ENCODE measurements at places on chromosomes 7 and 10.
A peak's percentile ranks its signal among the peaks of the same experiment; 100 is the strongest.

DNA sequence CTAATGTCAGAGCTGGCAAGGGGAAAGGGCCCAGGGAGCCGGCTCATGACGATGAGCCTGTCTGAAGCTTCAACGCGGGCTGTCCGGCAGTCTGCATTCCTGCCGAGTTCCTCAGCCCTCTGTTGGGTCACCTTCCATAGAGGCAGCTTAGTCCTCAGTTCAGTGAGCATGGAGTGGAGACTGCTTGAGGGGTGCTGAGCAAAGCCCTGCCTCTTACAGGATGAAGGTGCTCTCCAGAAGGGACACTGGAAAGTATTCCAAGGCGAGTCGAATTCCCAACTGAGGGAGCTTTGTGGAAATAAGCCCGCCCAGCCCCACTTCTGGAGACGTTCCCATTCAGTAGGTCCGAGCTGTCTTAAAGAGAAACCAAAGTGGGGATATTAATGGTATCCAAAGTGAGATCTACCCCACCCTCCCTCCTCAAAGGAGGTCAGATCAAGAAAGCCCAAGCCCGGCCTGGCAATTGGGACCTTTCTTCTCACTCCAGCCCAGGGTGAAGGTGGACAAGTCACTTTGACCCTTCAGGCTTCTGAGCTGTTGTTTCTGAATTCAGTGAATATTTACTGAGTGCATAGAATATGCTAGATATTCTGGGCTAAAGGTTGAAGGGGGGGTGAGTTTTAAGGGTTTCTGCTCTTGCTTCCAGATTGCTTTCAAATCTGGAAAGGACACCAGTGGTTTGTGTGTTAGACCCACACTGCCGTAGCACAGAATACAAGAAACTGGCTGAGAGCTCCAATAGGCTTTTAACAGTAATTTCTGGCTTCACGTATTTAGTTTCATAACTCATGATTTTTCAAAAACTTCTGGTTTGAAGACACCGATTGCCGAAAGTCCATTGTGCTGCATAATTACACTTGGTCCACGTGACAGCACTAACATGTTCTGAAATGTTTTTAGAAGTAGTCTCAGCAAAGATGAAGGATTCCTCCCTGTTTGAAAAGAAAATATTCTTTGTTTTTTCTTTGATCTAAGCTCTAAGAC lies 3.5 kb downstream of the EGFR start:
- no peak for DNase-seq

GRCh38 chr7:142263598-142264380 lies 5.9 kb upstream of the PRSS58 start:
- DNase-seq: no peak

- no peak for DNase-seq
These were observed 457.6 kb upstream of the COBL start for GRCh38 chr7:51774178-51774577.

DNA sequence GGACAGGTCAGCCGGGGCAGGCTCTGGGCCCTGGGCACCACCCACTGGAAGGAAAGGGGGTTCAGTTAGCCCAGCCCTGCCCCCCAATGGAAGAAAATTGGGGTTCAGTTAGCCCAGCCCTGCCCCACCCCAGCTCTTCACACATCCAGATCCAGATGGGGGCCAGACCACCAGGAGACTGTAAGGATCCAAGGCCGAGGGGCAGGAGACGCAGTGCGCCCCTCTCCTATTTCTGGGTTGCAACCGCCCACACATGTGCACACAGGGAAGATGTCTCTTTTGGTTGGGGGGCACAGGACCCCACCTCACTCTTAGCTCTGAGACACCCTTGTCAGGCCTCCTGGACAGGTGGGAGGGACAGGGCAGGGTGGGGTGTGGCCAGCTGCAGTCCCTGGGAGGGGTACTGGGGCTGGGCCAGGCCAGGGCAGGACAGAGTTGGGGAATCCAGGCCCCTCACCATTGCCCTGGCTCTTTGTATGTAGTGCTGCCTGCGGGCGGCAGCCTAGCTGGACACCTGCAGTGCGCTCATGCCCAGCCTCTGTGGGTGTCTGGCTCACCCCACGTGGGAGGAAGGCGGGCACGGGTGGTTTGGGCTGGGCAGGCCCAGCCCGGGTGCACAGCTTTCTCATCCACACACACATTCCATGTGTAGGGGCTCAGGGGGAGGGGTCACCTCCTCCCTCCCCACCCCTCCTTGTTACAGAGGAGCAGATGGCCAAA lies 141.2 kb downstream of the LHPP start:
- no peak for DNase-seq

GRCh38 chr10:124622866-124623536 lies 121.2 kb downstream of the FAM53B start:
- no peak for DNase-seq

GRCh38 chr10:128237710-128238109 lies 111.5 kb upstream of the MKI67 start:
- DNase-seq: no peak

- no peak for DNase-seq
These were observed 204.5 kb downstream of the GRM3 start for GRCh38 chr7:86848226-86848625.

GRCh38 chr7:12802070-12802469 lies 114.6 kb downstream of the ARL4A start:
- DNase-seq: no peak

- no peak for DNase-seq
These were observed 48.1 kb upstream of the BMS1 start for GRCh38 chr10:42734536-42734935.

DNA sequence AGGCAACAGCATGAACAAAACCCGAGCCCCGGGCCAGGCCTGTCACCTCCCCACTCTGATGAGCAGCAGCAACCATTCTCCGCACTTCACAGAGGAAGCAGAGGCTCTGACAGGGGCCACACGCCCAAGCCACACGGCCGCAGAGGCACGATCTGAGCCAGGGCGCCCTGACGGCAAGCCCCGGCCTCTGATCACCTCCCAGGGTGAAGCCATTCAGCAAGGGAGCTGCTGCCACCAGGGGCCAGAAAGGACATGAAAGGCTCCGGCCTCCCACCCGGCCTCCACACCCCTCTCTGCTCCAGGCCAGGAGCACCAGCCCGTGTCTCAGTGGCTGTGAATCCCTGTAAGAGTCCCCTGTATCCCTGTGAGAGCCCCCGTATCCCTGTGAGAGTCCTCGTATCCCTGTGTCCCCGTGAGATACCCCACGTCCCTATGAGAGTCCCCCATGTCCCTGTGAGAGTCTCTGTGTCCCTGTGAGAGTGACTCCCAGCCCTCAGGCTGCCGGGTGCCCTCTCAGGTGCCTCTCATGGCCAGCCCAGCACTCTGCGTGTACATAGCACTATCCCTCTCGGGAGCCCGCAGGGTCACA lies 187.8 kb downstream of the MAD1L1 start:
- DNase-seq: no peak

DNA sequence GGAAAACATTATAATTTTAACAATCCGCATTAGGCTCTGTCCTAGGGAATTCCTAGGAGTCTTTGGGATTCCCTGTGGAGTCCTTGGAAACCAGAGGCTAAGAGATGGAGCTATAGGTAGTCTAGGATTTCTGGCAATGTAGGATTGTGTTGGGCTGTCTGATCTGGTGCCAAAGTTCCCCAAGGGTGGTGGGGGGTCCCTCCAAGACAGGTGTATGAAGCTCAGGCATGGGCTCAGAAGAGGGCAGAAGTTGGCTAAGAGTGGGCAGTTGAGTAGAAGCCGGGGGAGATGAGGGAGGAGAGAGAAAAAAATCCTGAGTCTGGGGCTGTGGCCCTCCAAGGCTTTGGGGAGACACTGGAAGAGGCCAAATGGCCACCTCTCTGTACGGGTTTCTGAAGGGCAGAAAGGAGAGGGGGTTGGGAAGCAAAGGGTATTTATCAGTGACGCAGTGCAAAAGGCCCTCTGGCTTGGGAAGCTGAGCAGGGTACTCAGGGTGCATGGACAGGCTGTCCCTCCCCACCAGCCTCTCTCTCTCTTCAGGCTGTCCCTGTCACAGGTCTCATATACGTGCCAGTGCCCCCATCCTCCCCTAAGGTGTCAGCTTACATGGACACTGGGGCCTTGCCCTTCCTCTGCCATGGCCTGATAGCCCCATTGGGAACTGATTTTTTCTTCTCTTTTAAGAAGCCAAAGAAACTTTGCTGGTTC lies 929 bp downstream of the HOXA6 start:
- no peak for DNase-seq

GRCh38 chr7:22356701-22357310 lies at the start of gene RAPGEF5:
Gene RAPGEF5 (minus strand): TSS chr7:22357154. CDS start chr7:22357060, 94 bp downstream.
- DNase-seq: peak; percentile 21

DNA sequence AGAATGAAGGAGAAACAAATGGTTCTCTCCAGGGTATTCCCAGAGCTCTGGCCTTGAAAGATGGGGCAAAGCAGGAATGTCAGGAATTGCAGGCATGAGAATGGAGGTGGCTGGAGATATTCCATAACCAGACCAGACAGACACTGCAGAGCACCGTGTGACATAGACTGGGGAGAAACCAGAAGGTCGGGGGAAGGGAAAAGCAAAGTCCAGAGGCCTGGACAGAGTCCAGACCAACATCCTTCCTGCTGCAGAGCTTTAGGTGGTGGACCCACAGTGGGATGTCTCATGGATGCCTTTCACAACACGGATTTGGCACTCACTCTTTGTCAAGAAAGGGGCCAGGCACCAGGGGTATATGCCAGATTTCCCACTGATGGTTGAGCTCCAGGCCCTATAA lies 177.2 kb upstream of the INHBA start:
- no peak for DNase-seq

DNA sequence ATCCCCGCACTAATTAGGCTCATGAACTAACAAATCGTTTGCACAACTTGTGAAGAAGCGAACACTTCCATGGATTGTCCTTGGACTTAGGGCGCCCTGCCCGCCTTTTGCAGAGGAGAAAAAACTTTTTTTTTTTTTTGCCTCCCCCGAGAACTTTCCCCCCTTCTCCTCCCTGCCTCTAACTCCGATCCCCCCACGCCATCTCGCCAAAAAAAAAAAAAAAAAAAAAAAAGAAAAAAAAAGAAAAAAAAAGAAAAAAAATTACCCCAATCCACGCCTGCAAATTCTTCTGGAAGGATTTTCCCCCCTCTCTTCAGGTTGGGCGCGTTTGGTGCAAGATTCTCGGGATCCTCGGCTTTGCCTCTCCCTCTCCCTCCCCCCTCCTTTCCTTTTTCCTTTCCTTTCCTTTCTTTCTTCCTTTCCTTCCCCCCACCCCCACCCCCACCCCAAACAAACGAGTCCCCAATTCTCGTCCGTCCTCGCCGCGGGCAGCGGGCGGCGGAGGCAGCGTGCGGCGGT lies at the start of gene EMX2:
Gene EMX2, plus strand, starts transcription at position 41 of the 519 bp plus-strand sequence. CDS start 522 bp downstream, outside the sequence.
- DNase-seq: no peak

DNA sequence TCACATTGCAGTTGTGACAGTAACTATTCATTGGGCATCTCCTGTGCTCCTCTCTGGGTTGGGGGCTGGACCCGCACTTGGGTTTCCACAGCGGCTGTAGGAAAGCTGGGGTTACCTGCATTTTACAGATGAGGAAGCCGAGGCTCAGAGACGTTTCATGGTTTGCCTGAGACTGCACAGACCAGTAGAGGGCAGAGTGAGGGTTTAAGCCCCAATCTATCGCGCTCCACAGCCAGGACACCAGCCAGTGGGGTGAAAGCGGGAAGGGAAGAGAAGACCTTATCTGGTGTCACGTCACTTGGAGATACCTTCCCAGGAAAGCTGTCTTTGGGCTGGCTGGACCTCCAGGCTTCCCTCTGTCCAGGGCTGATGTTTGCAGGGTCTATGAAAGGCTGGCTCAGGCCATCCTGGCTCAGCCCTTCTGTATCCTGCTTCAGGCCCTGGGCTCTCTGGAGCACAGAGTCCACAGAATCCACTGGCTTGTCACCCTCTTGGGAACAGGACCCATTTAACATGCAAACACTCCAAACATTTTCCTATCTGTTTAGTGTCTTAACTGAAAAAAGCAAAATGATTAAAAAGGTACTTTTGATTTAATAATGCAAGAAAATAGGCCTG lies 167.7 kb downstream of the EMX2 start:
- DNase-seq: no peak

GRCh38 chr7:140403878-140404564 lies at the start of gene RAB19:
Gene RAB19 (plus strand): TSS chr7:140404058. CDS start chr7:140407647, 3,589 bp downstream.
- DNase-seq: peak; percentile 46

- no peak for DNase-seq
These were observed 1362.8 kb downstream of the XPNPEP1 start for GRCh38 chr10:108560488-108560887.

DNA sequence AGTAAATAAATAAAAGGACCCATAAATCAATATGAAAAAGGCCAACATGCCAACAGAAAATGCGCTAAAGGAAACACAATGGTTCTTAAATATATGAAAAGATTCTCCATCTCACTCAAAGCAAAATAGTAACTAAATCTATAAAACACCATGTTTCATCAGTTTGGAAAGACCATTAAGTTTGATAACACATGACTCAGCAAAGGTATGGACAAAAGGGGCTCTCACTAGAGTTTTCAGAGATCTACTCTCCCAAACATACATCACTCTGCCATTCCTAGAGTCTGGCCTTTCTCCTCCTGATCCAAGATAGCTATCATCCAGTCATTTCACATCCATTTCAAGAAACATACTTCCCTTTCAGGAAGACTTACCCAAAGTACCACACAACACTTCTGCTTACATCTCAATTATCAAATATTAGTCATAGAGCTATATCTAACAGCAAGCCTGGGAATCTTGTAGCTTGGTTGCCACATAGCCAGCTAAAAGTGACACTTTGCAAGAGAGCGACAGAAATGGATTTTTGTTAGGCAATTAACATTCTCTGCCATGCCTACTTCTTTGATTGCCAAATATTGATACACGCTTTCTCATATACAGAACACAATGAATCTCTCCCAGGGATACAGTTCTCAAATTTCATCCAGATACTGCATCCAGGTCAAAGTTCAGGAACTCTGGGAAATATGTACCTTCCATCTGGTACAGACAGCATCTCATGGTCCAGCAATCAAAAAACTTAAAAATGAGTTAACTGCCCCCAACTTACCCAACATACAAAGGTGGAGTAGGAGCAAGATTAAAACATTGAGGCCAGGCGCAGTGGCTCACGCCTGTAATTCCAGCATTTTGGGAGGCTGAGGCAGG lies 28.8 kb downstream of the TOMM7 start:
- no peak for DNase-seq

DNA sequence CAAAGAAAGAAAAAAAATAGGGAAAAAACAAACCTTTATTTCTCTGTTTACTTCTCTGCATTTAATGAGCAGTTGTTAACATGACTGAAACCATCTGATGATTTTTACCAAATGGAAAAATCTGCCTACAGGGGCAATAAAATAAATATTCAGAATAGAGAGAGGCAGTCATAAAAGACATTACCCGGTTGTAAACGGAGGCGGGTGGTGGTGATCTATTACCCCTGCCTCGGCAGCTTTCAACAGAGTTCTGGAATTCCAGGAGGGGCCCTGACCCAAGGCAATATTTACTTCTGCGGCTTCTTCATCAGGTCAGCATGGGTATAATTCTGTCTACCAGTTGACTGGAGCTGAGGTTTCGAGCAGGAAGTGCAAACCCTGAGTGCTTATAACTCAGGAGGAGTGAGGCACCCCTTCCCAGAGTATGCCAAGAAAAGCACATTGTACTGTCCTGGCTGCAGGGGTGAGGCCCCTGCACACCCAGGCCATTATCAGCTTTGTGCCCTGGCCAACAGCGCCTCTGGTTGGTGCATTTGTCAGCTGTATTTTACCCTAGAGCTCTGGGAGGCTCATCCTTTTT lies 8.2 kb upstream of the CXCL12 start:
- DNase-seq: no peak

GRCh38 chr7:39950473-39951225 lies 593 bp downstream of the CDK13 start:
- DNase-seq: no peak

- no peak for DNase-seq
These were observed 69.7 kb upstream of the ANTXRL start for GRCh38 chr10:46216836-46217751.
